ENCODE measurements at places on chromosomes 12 and 14. TPM values are rescaled to one million over a fixed set of nuclear protein-coding genes. Genes with fewer than 3 reads are reported as not detected.

The CACNA2D4 gene
- 8.5 TPM for total RNA-seq

The TPH2 gene
- not detected for total RNA-seq

The BORCS5 gene
- 13.3 TPM for total RNA-seq

The TAS2R43 gene
- total RNA-seq, result 2.5 TPM

The SLC2A13 gene
- total RNA-seq, result 11.1 TPM

The ATP2A2 gene
- 99.5 TPM for total RNA-seq

The SLC35F4 gene
- not detected for total RNA-seq

The KRT75 gene
- total RNA-seq, result not detected

The GDF3 gene
- not detected for total RNA-seq

The CCDC175 gene
- 0.24 TPM for total RNA-seq

The TDG gene
- total RNA-seq, result 60.2 TPM

DNA sequence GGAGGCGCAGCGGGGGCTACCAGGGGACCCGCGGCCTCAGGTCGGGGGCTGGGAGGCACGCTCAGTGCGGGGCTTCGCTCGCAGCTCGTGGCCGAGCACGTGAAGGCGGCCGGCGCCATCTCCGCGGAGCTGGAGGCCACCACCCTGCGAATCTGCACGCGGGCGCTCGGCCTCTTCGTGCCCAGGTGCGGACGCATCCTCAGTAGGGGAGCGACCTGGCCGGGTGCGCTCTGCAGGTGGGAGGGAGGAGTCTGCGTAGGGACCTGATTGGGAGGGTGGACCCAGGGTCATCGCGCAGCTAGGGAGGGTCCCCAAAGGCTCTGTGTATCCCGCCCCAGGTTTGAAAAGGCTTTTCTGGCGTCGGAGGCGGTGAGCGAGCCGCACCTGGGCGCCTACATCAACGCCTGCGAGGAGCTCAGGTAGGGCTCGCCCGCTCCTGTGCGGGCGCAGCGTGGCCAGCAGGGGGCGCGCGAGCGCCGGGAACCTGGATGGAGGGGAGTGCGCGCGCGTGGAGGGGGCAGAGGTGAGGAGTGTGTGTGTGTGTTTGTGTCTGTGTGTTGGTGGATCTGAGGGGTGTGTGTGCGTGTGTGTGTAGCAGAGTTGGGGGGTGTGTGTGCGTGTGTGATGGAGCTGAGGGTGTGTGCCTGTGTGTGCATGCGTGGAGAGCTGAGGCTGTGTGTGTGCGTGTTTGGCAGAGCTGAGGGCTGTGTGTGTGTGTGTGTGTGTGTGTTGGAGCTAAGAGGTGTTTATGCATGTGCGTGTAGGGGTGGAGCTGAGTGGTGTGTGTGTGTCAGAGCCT is 10.3 kb downstream of the EXOC3L4 start:
- H3K4me3 ChIP-seq, result peak overlapping the region; percentile 18
- DNase-seq, result peak; percentile 77
- H3K4me1 ChIP-seq, result peaks cover 8% of the 10 kb centered on the region
- peaks cover 36% of the 10 kb centered on the region for H3K27me3 ChIP-seq

DNA sequence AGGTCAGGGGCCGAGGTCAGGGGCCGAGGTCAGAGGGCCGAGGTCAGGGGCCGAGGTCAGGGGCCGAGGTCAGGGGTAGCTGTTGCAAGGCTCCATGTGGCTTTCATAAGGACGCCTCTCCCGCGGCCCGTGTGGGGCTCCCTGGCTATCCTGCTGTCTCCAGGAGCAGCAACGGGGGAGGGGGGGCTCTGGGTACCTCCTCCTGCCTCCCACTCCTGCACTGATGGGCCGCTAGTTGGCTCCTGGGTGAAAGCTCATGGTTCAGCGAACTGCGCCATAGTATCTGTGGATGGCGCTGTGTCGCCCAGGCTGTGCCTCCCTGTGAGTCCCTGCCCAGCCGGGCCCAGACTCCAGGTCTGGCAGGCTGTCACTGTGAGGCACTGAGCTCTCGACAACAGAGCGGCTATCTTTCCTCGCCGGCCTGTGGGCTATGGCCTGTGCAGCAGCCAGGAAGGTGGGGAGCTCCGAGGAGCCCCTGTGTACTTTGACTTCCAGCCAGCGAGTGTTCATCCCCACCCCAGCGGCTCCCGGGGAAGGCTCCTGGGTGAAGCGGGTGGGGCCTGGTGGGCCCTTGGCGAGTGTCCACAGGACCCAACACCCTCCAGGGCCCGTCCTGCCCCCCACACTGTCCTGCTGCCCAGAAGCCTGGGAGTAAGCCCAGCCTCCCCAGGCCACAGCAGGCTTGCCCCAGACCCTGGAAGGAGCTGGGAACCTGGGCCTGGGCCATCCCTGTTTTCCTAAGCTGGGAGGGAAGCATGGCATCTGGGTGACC is 8.1 kb downstream of the RFLNA start:
- no peaks in the 10 kb centered on the region for H3K36me3 ChIP-seq
- no peak overlapping the region for H3K4me3 ChIP-seq
- H3K27ac ChIP-seq, result no peak overlapping the region
- no peak for DNase-seq
- no peaks in the 10 kb centered on the region for H3K27me3 ChIP-seq
- no peaks in the 10 kb centered on the region for H3K4me1 ChIP-seq

DNA sequence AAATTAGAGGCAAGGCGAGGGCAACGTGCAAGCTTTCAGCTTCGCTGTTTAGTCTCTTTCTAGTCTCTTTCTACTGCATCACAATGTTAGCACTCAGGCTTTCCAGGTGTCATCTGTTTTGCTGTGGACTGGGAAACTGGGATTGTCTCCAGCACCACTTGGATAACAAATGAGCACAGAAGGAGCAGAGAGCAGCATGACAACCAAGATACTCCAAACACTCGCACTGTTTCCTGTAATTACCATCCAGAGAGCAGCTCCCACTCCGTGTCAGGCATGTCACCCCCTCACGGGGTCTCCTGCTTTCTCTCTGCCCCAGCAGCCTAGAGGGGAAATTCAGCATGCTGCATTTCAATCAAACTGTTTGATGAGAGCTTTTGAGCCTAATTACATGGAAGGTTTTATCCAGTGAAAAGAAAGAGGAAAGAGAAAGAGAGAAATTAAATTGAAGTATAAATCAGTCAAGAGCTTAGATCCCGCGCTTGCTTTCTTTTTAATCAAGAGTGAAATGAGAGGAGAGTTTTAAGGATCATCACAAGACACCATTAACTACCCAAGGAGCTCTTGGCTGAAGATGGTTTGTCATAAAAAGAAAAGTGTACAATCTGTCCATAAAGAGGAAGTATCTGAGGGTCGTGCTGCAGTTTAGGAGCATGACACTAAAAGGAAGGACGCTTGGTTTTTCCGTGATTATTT is 917.7 kb downstream of the DIO2 start:
- H3K4me1 ChIP-seq, result peaks cover 13% of the 10 kb centered on the region
- H3K27me3 ChIP-seq, result peaks cover under 1% of the 10 kb centered on the region
- H3K27ac ChIP-seq, result no peak overlapping the region
- H3K36me3 ChIP-seq, result no peaks in the 10 kb centered on the region
- H3K4me3 ChIP-seq, result no peak overlapping the region
- DNase-seq, result no peak

DNA sequence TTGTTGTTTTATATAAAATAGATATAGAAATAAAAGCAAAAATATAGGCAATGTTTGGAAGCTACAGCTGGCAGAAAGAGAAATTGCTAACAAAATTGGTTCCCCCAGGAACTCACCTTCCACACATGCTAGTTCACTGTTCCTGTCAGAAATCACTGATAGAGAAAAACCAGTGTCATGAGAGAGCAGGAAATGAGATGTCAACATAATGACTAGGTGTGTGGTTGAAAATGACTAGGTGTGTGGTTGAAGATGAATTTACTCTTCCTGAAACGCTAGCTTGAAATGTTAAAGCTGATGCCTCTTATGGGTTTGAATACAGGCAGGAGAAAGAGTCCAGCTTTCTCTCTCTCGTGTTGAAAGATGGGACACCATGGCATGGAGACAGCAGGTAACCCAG is 216.3 kb downstream of the C12orf42 start:
- DNase-seq, result no peak
- no peak overlapping the region for H3K4me3 ChIP-seq
- no peaks in the 10 kb centered on the region for H3K4me1 ChIP-seq
- H3K27me3 ChIP-seq, result no peaks in the 10 kb centered on the region
- H3K27ac ChIP-seq, result no peak overlapping the region

GRCh38 chr12:69055706-69056105 is 122.7 kb upstream of the CPM start:
- H3K27me3 ChIP-seq, result no peaks in the 10 kb centered on the region
- no peak overlapping the region for H3K27ac ChIP-seq
- H3K4me1 ChIP-seq, result no peaks in the 10 kb centered on the region
- no peaks in the 10 kb centered on the region for H3K36me3 ChIP-seq
- no peak overlapping the region for H3K4me3 ChIP-seq

DNA sequence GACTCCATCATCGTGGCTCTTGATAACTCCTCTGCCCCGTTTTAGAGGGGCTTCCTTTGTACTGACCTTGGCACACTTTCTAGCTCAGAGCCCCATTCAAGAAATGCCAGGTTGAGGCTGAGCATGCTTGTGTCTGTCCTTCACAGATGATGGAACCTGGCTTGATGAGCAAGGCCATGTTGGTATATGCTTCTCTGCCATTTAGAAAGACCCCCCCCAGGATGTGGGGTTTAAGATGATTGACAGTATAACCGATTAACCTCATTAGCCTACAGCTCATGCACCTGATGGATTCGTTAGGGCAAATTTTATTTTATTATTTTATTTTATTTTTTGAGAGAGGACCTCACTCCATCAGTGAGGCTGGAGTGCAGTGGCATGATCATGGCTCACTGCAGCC is 21.0 kb downstream of the BATF start:
- no peak for DNase-seq
- H3K4me3 ChIP-seq, result no peak overlapping the region
- no peaks in the 10 kb centered on the region for H3K36me3 ChIP-seq
- no peaks in the 10 kb centered on the region for H3K27me3 ChIP-seq
- H3K27ac ChIP-seq, result no peak overlapping the region

GRCh38 chr14:20690848-20691640 is 2.5 kb downstream of the ANG start:
- no peak overlapping the region for H3K27ac ChIP-seq
- peak; percentile 76 for DNase-seq
- no peaks in the 10 kb centered on the region for H3K4me1 ChIP-seq
- H3K27me3 ChIP-seq, result peaks cover 6% of the 10 kb centered on the region
- H3K4me3 ChIP-seq, result no peak overlapping the region

GRCh38 chr12:1829306-1829900 is 9.0 kb downstream of the LRTM2 start:
- no peaks in the 10 kb centered on the region for H3K36me3 ChIP-seq
- H3K27me3 ChIP-seq, result peaks cover 21% of the 10 kb centered on the region
- peaks cover 5% of the 10 kb centered on the region for H3K4me1 ChIP-seq
- H3K27ac ChIP-seq, result no peak overlapping the region

- no peak for DNase-seq
- no peak overlapping the region for H3K27ac ChIP-seq
- no peaks in the 10 kb centered on the region for H3K36me3 ChIP-seq
- H3K4me1 ChIP-seq, result no peaks in the 10 kb centered on the region
- no peak overlapping the region for H3K4me3 ChIP-seq
- H3K27me3 ChIP-seq, result no peaks in the 10 kb centered on the region
Observed at GRCh38 chr14:29716150-29716549, 211.5 kb downstream of the PRKD1 start.

DNA sequence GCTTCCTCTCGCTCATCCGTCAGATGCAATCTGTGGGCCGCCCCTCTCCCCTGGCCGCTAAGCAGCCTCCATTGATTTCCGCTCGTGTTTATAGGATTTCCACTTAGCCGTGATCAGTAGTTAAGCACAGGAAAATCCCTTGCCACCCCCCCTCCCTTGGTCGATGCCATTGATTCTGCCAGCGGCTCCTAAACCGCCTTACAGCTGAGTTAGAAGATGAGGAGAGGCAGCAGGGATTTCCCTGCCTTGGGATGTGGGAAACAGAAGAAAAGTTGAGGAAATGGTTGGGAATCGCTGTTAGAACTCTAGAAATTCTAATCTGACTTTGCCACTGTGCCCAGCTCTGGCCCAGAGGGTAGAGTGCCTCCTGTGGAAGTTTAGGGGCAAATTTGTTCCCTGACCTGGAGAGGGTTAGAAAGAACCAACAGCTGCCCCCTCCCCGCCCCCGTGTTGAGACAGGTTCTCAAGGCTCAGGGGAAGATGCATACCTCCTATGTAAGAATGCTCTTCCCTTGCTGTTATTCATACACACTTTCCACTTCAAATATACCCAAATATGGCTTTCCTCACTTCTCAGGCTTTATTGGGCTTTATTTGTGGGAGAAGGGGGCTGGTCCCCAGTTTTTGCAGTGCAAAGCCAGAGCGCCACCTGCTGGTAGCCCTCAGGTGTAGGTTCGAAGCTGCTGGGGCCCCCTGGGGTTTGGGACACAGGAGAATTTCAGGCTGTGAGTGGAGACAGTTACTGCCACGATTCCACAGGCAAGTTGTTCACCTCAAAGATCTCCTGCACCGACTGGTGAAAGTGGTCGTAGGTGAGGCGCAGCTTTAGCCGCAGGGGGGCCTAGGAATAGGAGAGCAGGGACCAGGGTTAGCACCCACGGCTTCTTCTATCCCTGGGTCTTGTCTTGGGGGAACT is 3.2 kb downstream of the THTPA start:
- H3K27ac ChIP-seq, result no peak overlapping the region
- H3K4me3 ChIP-seq, result no peak overlapping the region
- no peaks in the 10 kb centered on the region for H3K27me3 ChIP-seq
- peaks cover 12% of the 10 kb centered on the region for H3K4me1 ChIP-seq

- H3K36me3 ChIP-seq, result no peaks in the 10 kb centered on the region
- H3K4me1 ChIP-seq, result peaks cover 13% of the 10 kb centered on the region
- H3K27ac ChIP-seq, result no peak overlapping the region
- H3K27me3 ChIP-seq, result peaks cover 63% of the 10 kb centered on the region
- H3K4me3 ChIP-seq, result peak overlapping the region; percentile 64
Observed at GRCh38 chr14:75280291-75280830, 1.7 kb downstream of the FOS start.

- H3K4me1 ChIP-seq, result peaks cover 20% of the 10 kb centered on the region
- no peak for DNase-seq
- H3K36me3 ChIP-seq, result peaks cover 3% of the 10 kb centered on the region
- H3K27ac ChIP-seq, result peak overlapping the region; percentile 2
- no peak overlapping the region for H3K4me3 ChIP-seq
Observed at GRCh38 chr14:65686761-65687160, 274.2 kb downstream of the FUT8 start.

- H3K27ac ChIP-seq, result no peak overlapping the region
- no peaks in the 10 kb centered on the region for H3K4me1 ChIP-seq
- no peaks in the 10 kb centered on the region for H3K36me3 ChIP-seq
- H3K27me3 ChIP-seq, result no peaks in the 10 kb centered on the region
- DNase-seq, result peak; percentile 37
Observed at GRCh38 chr12:81350309-81350708, 272.4 kb downstream of the ACSS3 start.

- peak; percentile 46 for DNase-seq
- peaks cover 36% of the 10 kb centered on the region for H3K4me1 ChIP-seq
- H3K27me3 ChIP-seq, result no peaks in the 10 kb centered on the region
Observed at GRCh38 chr12:91274916-91275315, 92.3 kb upstream of the DCN start.

GRCh38 chr12:126998747-126999285 is 1268.2 kb upstream of the TMEM132C start:
- peaks cover 35% of the 10 kb centered on the region for H3K4me1 ChIP-seq
- DNase-seq, result peak; percentile 87
- H3K4me3 ChIP-seq, result no peak overlapping the region
- H3K36me3 ChIP-seq, result no peaks in the 10 kb centered on the region

All from neural progenitor cell (in vitro differentiated cells).